ENCODE measurements at places on chromosomes 4 and X. TPM values are rescaled to one million over a fixed set of nuclear protein-coding genes. Genes with fewer than 3 reads are reported as not detected.

Gene NOA1
- 12.6 TPM for total RNA-seq

Gene ADH1C
- 1.1 TPM for total RNA-seq

Gene USP17L29
- not detected for total RNA-seq

Gene PPARGC1A
- 14.3 TPM for total RNA-seq

Gene FAM13A
- 55.2 TPM for total RNA-seq

Gene DCAF4L1
- total RNA-seq = 0.18 TPM

Gene BMP3
- 1.9 TPM for total RNA-seq

Gene ELMOD2
- 76.4 TPM for total RNA-seq

Gene BEX3
- 130 TPM for total RNA-seq

Gene PABPC4L
- total RNA-seq = 3.7 TPM

DNA sequence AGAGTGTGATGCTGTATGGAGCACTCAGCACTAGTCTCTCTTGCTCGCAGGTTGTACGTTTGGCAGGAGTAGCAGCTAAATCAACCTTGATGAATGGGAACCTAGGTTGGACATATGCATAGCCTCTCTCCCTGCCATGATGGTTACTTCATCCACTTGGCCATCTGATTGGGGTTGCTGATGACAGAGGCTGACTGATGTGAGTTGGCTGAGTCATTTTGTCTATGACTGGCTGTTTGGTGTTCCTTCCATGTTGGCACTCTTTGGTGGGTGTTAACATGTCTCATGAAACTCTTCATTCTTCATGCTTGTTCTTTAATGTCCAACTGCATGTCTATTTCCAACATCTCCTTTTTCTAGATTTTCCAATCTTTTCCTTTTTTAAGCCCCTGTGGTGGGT, 31.6 kb upstream of the SPARCL1 start:
- DNase-seq = no peak

DNA sequence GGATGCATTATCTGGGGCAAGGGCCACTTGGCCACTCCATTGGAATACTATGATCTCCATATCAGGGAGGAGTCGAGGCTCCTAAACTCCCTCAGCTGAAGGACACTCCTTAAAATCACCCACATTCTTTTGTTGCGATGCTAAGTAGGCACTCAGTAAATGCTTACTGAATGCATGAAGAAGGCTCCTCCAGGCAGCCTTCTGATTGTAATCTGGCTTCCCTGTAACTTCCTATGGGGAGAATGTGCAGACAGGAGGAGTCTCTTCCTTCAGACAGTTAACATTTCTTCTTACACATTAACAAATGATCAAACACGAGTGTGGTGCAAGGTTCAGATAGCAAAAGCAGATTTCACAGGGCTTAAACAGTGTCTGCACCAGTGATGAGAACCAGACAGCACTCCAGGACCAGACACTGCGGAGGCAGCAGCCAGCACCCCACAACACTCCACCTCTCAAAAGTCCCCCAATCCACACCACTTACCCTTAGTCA, 21.4 kb upstream of the USO1 start:
- DNase-seq = no peak

- DNase-seq = no peak
Observed at GRCh38 chr4:98887145-98887544, 41.8 kb downstream of the EIF4E start.

DNA sequence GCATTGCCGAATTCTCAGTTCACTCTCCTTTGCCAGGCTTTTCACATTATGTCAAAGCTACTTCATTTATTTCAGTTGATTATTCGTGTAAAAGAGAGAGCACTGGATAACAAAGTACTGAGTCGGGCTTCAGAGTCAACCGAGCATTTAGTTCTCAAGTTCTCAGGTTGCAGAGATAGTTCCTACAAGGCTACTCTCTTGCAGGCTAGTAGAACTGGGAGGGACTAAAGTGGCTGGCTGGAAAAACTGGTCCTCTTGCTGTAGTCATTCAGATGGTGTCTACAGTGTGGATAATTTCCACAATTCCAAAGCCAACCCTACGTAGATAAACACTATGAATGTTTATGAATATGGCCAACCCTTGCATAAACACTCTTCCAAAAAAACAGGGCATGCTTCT, 4.6 kb upstream of the CCNG2 start:
- no peak for DNase-seq

DNA sequence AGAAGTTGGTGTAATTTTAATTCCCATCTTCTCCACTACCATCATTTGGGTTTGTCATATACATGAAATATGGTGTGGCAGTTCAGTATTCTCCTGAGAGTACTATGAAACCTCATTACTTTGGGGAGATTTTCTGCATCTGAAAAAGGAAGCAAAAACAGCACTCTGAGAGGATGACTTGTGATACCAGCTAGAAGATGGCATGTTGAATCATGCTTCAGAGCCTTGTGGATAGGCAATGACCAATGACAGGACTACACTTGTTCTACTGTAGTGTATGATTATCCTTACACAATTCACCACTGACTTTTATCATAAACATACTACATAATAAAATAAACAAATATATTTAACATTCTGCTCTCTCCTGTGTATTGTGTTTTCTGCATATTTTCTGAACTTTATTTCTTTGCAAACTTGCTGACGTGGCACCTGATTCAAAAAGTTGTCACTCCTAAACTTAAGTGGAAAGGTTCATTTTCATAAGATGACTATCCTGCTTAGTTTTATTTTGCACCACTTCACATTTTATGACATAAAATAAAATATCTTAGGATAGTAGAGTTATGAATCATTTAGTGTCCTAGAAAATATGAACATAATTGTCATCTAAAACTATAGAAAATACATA, 991.3 kb downstream of the FSTL5 start:
- DNase-seq = no peak

- peak; percentile 58 for DNase-seq
Observed at GRCh38 chr4:43089730-43090129, 197.2 kb downstream of the GRXCR1 start.

DNA sequence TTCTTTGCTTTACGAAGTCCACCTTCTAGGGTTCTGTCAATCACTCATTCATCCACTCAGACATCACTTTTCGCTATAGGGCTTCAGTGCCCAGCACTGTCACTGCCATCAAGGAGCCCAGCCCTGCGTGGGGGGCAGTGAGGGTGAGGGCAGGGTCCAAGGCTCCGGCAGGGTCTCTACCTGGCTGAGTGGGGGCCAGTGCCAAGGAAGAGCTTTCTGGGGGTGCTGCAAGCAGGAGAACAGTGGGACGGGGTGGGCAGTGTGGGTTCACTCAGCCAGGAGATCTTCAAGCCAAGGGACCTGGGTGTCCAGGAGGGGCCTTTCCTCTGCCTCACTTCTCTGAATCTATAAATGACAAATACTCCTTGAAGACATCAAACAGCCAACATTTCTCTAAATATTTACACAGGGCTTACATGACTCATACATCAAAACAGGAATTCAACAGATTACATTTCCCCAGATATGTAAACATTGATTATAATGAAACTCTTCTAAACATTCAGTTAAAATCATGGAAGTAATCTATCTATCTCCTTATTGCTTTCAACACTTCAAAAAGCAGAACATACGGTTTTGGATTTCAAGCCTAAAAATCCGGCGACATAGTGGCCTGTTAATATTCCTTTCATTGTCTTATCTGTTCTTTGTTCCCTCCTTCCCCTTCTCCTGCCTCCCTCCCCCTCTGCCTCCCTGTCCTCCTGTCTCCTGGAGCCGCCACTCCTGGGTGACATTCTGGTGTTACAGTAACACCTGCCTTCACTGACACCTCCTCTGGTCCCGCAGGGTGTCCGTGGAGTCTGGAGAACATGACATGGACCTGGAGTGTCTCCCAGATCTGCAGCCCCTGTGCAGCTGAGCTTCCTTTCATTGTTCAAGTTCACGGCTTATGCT, 94.4 kb upstream of the ADRA2C start:
- DNase-seq = no peak

DNA sequence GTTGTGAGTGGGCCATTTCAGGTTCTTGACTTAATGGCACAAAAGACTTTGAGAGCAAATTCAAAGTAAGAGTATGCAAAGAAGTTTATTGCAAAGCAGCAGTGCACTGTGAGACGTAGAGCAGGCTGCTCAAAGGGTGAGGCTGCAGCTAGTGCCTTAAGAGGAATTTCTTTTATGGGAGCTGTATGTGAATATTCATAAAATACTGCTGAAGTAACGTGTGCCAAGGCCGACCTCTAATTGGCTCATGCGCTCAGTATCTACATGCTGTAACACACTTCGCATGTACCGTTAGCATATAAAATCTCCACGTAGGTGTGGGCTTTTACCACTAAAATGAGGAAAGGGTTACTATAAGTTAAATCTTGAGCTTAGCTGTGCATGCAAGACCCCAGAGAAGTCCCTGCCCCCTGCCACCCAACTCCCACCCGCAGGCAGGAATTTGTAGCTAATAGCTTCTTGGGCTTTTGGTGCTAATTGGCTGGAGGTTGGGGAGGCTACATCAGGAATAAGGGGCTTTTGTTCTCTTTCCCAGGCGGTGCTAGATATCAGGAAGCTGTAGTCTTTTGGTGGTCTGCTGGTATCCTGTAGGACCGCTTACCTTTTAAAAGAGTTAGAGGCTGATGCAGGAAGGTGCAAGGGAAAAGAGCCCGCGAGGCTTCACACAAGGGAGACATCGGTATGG, 47.6 kb downstream of the FSTL5 start:
- no peak for DNase-seq

- no peak for DNase-seq
Observed at GRCh38 chr4:90648311-90648710, 521.1 kb downstream of the CCSER1 start.

All from cerebellum (tissue), 4 donors.